ENCODE measurements at places on chromosomes 5 and 9. TPM values are rescaled to one million over a fixed set of nuclear protein-coding genes. Genes with fewer than 3 reads are reported as not detected.

The LAMC3 gene
- 1.2 TPM for total RNA-seq

The OR1K1 gene
- total RNA-seq = not detected

GRCh38 chr5:67196537-67197059 is at the start of gene CD180:
TSS of gene CD180 (minus strand) at chr5:67196799. CDS start at chr5:67196641, 158 bp downstream.
- peak; percentile 16 for DNase-seq

DNA sequence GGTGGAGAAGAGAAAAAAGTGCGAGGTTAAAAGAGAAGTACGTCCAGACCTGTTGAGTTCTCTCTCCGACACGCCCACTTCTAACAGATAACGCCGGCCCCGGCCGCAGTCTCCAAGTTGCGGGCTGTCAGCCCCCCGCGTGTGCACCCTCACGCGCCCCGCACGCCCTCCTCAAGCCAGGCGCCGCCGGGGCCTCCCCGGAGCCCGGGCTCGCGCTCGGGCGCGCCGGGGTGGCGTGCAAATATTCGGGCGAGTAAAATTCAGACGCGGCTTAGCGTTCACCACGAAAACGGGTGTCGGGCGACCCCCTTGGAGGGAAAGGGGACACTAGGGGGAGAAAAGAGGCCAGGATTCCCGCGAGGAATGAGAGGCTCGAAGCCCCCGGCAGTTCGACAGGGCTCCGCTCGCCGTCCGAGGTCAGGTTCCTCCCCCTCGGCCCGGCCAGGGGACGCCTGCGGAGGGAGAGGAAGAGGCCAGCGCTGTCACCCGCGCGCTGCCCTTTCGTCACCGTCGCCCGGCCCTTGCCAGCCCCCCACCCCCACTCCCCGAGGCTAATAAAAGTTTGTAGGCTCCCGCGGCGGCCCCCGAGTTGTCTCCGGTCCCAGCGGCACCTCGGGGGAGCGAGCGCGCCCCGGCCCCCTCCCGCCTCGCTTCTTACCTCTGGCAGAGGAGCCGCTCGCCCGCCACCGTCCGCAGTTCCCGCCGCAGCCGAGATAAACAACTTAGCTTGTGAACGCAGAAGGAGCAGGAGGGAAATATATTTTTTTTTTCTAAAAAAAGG is 743 bp downstream of the NR3C1 start:
- peak; percentile 80 for DNase-seq

- no peak for DNase-seq
These were observed 1.5 kb upstream of the GABBR2 start for GRCh38 chr9:98709968-98710965.

The PLCXD3 gene
- 0.52 TPM for total RNA-seq

DNA sequence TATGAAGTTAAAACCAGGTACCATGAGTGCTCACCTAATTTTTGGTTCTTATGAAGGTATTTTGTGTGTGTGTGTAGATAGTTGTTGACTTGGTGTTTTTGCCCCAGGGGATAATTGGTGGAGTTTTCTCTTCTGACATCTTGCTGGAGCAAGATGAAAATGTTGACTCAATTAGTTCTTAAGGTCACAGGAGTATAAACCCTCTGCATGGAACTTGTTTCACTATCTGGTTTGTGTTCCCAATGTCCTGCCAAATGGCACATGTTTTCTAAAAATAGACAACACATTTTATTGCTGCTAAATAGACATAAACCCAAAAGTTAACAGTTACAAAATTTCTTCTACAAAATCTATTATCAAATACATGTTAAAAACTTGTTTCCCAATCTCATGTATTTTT is 180.9 kb downstream of the FAM170A start:
- DNase-seq = no peak

GRCh38 chr5:73640861-73641320 is 14.9 kb downstream of the ARHGEF28 start:
- DNase-seq = no peak

GRCh38 chr5:107567901-107568671 is 102.7 kb downstream of the EFNA5 start:
- no peak for DNase-seq

GRCh38 chr9:27505744-27506161 is 18.3 kb upstream of the IFNK start:
- DNase-seq = no peak

The CSF1R gene
- 7.5 TPM for total RNA-seq

The HSPB3 gene
- total RNA-seq = 120 TPM

GRCh38 chr9:98852460-98852734 is 44.9 kb downstream of the GALNT12 start:
- no peak for DNase-seq

DNA sequence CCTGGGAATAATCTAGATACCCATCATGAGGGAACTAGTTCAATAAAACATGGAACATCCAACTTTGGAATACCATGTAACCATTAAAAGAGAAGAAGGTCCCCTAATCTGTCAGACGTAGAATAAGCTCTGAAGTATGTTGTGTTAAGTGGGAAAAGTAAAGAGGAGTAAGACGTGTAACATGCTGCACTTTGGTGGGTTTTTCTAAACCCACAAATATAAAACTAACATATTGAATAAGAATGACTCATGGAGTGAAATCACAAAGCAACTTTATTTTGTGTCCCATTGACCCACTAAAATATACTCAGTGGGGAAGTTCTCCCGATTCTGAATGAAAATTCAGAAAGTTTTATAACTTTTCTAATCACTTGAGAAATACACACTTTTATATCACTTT is 67.9 kb upstream of the PIK3R1 start:
- no peak for DNase-seq

- DNase-seq = no peak
These were observed 3.2 kb downstream of the NKD2 start for GRCh38 chr5:1011741-1012312.

DNA sequence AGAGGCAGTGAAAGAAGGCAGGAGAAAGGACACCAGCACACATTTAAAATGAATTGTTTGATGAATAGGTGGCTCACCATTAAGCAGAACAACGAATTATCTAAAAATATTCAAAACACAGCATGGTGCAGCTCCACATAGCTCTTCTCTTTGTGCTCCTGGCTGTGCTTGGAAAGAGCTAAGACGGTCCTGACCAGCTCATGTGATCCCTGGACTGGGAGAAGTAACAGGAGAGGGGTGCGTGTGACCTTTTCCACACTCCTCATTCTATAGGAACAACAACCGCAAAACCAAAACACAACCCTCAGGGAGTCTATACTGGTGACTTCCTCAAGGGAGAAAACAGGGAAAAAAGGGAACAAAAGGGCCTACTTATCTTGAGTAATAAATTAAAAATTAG is 140.5 kb downstream of the DIRAS2 start:
- no peak for DNase-seq

DNA sequence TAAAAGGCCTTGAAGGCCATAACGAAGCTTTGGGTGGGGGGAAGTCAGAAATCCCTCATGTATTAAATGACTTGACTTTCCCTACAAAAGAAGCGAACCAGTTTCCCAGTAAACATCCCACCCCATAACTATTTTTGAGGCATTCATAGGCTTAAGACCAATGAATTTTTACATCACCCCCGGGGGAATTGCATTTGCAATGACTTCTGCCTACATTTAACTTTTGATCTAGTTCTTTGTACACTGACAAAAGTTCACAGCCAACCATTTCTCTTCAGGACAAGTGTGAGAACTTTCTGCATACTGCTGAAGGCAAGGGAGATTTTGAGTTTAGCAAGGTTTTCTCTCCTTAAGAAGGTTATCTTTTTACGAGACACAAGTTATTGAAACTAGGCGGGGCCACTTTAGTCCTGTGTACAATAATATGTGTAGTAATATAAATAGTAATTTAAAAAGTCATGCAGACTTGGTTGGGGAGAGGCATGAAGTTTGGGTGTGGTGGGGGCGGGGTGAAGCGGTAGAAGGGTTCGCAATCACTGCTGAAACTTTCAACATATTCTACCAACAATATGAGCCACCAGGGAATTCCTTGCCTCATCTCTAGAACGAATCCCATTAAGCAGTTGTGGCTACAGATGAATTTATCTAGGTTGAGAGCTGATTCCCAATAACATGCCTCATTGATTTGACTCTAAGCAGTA is 2.5 kb downstream of the TJP2 start:
- no peak for DNase-seq

DNA sequence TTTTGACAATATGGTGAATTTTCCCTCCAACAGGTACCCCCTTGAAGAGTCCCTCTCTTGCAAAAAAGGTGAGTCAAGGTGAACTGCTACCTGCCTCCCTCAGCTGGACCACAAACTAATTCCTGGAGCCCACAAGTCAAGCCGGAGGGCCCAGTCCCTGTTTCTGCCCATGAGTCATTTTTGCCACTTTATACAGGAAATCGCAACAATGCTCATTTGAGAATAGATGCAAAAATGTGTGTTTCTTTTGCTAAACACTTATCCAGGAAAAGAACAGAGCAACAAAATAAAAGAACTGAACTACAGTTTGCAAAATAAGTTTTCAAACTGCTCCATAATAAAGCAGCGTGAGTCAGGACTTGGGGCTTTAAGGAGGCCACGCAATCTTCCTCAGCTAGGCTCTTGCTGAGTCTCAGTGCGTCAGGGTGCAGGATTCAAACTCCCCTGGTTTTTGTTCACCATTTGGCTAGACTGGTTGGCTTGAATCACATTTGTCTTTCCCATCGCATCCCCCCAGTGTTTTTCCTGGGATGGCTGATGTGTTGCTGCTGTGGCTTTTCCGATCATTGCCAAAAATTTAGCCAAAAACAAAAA is 102.7 kb downstream of the GOLPH3 start:
- no peak for DNase-seq

- DNase-seq = no peak
These were observed 78.0 kb downstream of the PAM start for GRCh38 chr5:102833146-102833545.

- DNase-seq = no peak
These were observed 72.0 kb downstream of the ZFAND5 start for GRCh38 chr9:72292874-72293607.

DNA sequence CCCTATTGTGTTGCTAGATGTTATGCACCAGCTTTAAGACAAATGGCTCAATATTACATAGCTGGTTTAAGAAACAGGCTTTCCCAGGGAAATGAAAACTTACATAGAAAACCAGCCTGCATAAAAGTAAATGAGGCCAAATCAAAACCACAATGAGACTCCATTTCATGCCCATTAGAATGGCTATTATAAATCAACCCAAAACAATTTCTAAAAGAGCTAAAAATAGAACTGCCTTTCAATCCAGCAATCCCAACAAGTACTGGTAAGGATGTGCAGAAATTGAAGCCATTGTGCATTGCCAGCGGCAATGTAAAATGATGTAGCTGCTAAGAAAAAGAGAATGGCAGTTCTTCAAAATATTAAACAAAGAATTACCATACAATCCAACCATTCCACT is 1170.0 kb upstream of the CDH9 start:
- no peak for DNase-seq

The HRCT1 gene
- 5.1 TPM for total RNA-seq

The MARVELD2 gene
- 0.16 TPM for total RNA-seq

GRCh38 chr5:123182072-123182471 is 93.0 kb downstream of the PRDM6 start:
- DNase-seq = no peak

DNA sequence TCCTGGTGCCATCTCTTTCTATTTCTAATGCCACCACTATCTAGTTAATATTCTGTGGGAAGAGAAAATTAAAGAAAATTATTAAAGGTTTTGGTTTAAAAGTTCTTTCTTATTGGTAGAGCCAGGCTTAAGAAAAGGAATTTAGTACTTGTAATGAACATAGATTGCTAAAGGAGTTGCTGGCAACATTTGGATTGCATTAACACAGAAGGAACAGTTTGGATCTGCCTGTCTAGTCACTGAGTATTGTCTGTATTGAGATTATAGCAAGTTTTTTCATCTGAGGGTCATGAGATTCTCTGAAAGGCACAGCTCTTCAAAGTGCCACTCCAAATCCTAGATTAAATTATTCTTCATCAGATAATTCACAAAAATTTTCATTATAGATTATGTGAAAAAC is 32.0 kb downstream of the FSD1L start:
- DNase-seq = no peak

- no peak for DNase-seq
These were observed 25.6 kb upstream of the GSN start for GRCh38 chr9:121242219-121242958.

The TENT4A gene
- 15.2 TPM for total RNA-seq

The SOX30 gene
- total RNA-seq = not detected

DNA sequence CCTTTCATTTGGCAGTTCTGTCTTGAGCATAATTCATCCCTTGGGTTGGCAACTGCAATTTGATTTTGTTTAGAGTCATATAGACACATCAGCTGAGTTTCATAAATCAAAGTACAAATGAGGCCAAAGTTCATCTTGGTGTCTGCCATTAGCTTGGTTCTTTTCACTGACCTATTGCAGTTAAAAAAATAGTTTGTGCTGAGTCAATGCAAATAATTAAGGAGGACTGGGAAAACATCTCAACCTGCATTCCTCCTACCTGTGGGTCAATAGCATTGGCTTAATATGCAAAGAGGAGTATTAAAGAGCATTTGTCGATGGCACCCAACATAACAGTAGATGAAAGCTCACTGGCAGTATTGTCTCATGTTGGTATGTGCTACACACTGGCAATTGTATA is 1.6 kb downstream of the PKD2L2 start:
- no peak for DNase-seq

- no peak for DNase-seq
These were observed 6.5 kb downstream of the RIC1 start for GRCh38 chr9:5635390-5635789.

DNA sequence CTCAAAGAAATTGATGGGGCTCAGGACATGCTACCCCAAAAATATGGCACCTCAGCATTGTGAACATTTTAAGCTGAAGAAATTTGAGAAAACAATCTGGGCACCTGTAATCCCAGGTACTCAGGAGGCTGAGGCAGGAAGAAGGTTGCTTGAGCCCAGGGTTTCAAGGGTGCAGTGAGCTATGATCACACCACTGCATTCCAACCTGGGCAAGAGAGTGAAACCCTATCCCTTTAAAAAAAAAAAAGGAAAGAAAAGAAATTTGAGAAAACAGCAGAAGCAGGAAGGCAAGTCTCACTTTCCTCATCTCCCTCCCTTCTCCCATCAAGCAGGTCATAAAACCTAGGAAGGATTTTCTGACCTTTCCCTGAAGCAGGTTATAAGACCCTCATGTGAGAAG is 23.6 kb downstream of the TPD52L3 start:
- no peak for DNase-seq

- DNase-seq = no peak
These were observed at the start of gene ENTPD2 for GRCh38 chr9:137053944-137054931. TSS of gene ENTPD2 (minus strand) at chr9:137054061. CDS start at chr9:137053997, 64 bp downstream.

- DNase-seq = no peak
These were observed 46.1 kb upstream of the TMED7 start for GRCh38 chr5:115671939-115672338.

GRCh38 chr5:160436017-160436416 is 14.4 kb downstream of the PTTG1 start:
- no peak for DNase-seq

Data from gastrocnemius medialis (tissue), 4 donors.